ENCODE measurements at places on chromosomes 3 and 15.

DNA sequence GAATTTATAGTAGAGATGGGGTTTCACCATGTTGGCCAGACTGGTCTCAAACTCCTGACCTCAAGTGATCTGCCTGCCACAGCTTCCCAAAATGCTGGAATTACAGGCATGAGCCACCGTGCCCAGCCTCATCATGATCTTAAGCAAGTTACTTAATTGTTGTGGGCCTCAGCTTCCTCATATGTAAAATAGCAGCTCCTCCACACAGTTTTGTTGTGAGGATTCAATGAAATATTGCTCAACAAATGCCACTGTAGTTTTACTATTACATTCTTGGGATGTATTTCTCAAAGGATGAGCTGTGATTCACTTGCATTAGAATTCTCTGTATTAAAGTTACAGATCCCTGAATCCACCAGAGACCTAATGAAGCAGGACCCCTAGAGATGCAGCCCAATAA, 168.8 kb downstream of the ADAMTS9 start:
- H3K4me1 ChIP-seq = no peaks in the 10 kb centered on the region
- H3K27ac ChIP-seq = no peak overlapping the region
- no peak overlapping the region for H3K4me3 ChIP-seq
- H3K36me3 ChIP-seq = no peaks in the 10 kb centered on the region
- H3K27me3 ChIP-seq = peaks cover 9% of the 10 kb centered on the region
- no peak for DNase-seq

- peaks cover 47% of the 10 kb centered on the region for H3K4me1 ChIP-seq
- H3K36me3 ChIP-seq = no peaks in the 10 kb centered on the region
- peak overlapping the region; percentile 79 for H3K4me3 ChIP-seq
- peaks cover 5% of the 10 kb centered on the region for H3K27me3 ChIP-seq
- DNase-seq = no peak
- peak overlapping the region; percentile 99 for H3K27ac ChIP-seq
Measured at GRCh38 chr3:141797819-141798447, 34.7 kb downstream of the GRK7 start.

GRCh38 chr3:127026036-127026435, 43.1 kb downstream of the PLXNA1 start:
- no peaks in the 10 kb centered on the region for H3K27me3 ChIP-seq
- DNase-seq = no peak
- H3K27ac ChIP-seq = no peak overlapping the region
- peaks cover 6% of the 10 kb centered on the region for H3K4me1 ChIP-seq

GRCh38 chr15:84840741-84841429, 23.7 kb downstream of the ALPK3 start:
- no peak for DNase-seq
- H3K4me3 ChIP-seq = no peak overlapping the region
- no peaks in the 10 kb centered on the region for H3K4me1 ChIP-seq
- H3K36me3 ChIP-seq = no peaks in the 10 kb centered on the region

DNA sequence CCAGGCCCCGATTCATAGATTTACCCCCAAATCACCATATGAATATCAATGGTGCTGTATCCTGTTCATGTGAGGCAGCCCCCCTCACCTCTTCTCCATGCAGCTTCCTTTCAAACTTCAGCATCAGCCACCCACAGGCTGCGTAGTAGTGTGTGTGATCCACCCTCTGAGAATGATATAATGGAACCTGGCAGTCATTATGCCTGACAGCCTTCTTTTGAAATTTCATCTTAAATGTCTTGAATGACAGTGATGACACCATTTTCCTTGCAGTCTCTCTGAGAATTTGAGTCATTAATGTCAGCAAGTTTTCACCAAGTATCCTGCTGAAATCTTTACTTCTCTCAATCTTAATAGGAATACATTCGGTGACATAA, 3.5 kb upstream of the CLRN1 start:
- peaks cover 2% of the 10 kb centered on the region for H3K27me3 ChIP-seq
- DNase-seq = no peak
- H3K4me3 ChIP-seq = no peak overlapping the region
- H3K4me1 ChIP-seq = no peaks in the 10 kb centered on the region

- H3K27me3 ChIP-seq = peaks cover 6% of the 10 kb centered on the region
- no peak overlapping the region for H3K27ac ChIP-seq
- H3K36me3 ChIP-seq = no peaks in the 10 kb centered on the region
- peaks cover 6% of the 10 kb centered on the region for H3K4me1 ChIP-seq
- no peak for DNase-seq
- H3K4me3 ChIP-seq = no peak overlapping the region
Measured at GRCh38 chr15:74735305-74735704, 10.0 kb upstream of the CYP1A1 start.

GRCh38 chr3:56862352-56863062, 60.8 kb upstream of the ARHGEF3 start:
- DNase-seq = no peak
- H3K27ac ChIP-seq = peak overlapping the region; percentile 90
- peak overlapping the region; percentile 38 for H3K4me3 ChIP-seq

- no peak overlapping the region for H3K27ac ChIP-seq
- no peak for DNase-seq
- peaks cover 19% of the 10 kb centered on the region for H3K4me1 ChIP-seq
Measured at GRCh38 chr3:128323206-128324081, 143.2 kb downstream of the DNAJB8 start.

GRCh38 chr3:74345701-74346100, 268.8 kb downstream of the CNTN3 start:
- no peaks in the 10 kb centered on the region for H3K4me1 ChIP-seq
- no peak for DNase-seq
- H3K27ac ChIP-seq = no peak overlapping the region

DNA sequence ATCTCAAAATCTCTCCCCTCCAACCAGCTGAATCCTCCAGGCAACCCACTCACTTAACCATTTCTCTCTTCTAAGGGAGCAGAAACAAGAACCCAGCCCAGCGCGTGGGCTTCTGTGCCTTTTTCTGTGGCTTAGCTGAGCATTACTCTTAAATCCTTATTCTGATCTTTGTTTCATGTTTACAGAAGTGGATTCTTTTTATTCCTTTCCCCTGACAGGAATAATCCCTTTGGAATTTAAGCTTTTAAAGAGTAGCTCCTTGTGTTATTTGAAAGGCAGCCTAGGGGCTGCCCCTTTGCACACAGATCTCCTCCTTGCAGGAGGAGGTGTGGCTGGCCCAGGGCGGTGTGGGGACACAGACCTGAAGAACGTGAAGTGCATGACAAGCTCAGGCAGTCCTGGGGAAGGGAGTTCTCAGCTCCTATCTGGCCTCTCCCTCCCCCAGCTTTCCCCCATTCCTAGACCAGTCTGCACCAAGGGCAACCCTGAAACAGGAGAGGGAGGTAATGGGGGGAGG, 77.1 kb upstream of the UBE2E1 start:
- no peak for DNase-seq
- no peaks in the 10 kb centered on the region for H3K36me3 ChIP-seq
- H3K4me3 ChIP-seq = no peak overlapping the region
- H3K27ac ChIP-seq = no peak overlapping the region

DNA sequence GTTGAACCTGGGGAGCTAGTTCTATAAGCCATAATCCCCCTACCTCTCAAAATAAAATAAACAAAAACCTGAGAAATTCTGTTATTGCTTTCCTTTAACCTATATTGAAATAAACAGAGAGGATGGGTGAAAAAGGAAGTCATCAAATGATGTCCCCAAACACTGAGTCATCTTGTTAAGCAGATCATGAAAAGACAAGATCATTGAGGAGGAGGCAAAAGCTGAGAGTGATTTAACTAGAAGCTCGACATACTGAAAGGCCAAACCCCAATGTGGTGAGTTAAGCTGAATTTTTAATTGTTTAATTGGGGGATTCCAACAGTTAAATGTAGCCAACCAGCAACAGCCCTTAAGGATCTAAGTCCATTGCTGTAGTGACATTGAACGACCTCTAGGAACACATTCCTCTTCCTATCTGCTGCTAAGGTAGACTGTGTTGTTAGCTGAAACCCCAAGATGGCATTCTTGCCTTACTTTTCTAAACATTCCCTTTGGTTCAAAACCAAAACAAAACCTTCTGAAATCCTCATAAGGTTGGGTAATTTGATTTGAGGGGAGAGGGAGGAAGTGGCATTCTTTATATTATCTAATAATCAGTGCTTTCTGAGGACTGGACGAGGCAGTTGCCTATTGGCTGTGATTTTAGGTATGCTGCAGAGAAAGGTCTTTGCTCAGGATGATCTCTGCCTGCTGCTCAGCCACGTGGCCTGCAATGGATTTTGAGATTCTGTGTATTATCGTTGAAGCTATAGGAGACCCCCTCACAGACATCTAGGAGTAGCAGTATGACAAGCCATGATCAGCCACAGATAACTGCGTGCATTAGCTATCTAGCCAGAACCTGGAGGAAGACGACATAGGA, 62.7 kb upstream of the BNIP2 start:
- peaks cover 12% of the 10 kb centered on the region for H3K27me3 ChIP-seq
- H3K27ac ChIP-seq = no peak overlapping the region
- H3K4me3 ChIP-seq = no peak overlapping the region

GRCh38 chr3:16350597-16351318, 85.7 kb downstream of the OXNAD1 start:
- peaks cover 40% of the 10 kb centered on the region for H3K4me1 ChIP-seq
- H3K27ac ChIP-seq = no peak overlapping the region
- no peaks in the 10 kb centered on the region for H3K27me3 ChIP-seq
- peaks cover 70% of the 10 kb centered on the region for H3K36me3 ChIP-seq
- no peak for DNase-seq

- peak overlapping the region; percentile 53 for H3K4me3 ChIP-seq
- H3K4me1 ChIP-seq = peaks cover 69% of the 10 kb centered on the region
- H3K27me3 ChIP-seq = no peaks in the 10 kb centered on the region
- peak; percentile 54 for DNase-seq
Measured at GRCh38 chr3:60086811-60087210, 1037.0 kb upstream of the CFAP20DC start.

DNA sequence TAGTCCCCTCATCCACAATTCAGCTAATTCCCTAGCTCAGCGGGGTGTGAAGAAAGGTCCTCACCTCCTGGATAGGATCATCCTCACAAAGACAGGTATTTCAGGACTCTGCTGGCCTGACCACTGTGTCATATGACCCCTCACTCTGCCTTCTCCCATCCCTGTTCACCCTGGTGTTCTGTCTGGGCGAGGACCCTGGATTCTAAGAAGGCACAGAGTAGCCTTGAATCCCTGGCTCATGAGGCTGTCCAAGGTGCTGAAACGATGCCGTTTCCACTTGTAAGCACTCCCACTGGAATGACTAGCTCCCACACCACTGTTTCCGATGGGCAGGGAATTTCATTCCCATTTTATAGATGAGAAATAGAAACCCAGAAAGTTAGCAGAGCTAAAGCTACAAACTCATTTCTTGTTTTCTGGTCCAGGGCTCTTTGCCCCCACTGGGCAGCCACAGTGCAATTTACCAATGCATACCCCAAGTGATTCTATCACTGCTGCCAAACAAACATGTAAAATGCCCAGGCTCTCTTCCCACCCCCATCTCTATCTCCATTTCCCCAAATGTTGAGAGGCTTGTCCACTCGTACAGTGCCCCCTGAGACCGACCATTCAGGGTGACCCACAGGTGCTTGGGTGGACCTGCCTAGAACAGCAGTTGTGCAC, 83.2 kb downstream of the RAB11A start:
- no peak overlapping the region for H3K27ac ChIP-seq
- H3K4me3 ChIP-seq = no peak overlapping the region
- no peaks in the 10 kb centered on the region for H3K36me3 ChIP-seq
- no peaks in the 10 kb centered on the region for H3K4me1 ChIP-seq

DNA sequence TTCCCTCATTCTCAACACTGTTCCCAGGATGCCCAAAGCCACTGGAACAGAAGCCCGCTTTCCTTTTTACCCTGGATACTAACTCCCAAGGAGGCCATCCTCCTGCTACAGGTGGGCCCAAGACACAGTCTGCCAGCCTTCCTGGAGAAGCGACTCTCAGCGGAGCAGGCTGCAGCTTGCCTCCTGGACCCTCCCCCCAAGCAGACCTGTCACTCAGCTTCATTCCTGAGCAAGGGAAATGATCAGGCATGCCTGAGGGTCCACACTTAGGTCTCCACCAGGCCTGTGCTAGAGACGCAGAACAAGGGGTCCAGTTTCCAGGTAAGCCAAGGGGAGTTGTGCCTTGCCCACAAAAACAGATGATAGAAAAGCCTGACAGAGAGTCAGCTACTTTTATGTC, 62.8 kb downstream of the SLCO2A1 start:
- no peak overlapping the region for H3K27ac ChIP-seq
- no peak overlapping the region for H3K4me3 ChIP-seq
- no peaks in the 10 kb centered on the region for H3K36me3 ChIP-seq
- no peaks in the 10 kb centered on the region for H3K4me1 ChIP-seq
- DNase-seq = no peak

DNA sequence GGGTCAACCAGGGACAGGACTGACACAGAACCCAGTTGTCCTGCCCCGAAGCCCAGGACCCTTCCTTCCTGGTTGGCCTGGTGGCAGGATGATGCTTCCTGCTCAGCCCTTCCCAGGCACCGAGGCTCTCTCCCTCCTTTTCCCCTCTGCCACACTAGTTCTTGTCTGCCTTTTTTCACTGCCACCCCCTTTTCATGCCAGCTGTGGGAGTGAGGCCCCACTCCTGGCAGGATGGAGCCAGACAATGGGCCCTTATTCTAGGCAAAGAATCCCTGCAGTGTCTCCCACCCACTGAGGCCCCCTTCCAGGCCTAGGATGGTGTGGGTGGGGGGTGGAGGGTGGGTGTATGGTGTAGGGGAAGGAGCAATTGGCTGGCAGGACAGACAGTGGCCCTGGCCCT, 1.1 kb upstream of the SCAMP5 start:
- H3K4me1 ChIP-seq = peaks cover 4% of the 10 kb centered on the region
- no peak overlapping the region for H3K4me3 ChIP-seq
- no peak overlapping the region for H3K27ac ChIP-seq
- DNase-seq = no peak
- H3K27me3 ChIP-seq = peaks cover 38% of the 10 kb centered on the region
- H3K36me3 ChIP-seq = no peaks in the 10 kb centered on the region

DNA sequence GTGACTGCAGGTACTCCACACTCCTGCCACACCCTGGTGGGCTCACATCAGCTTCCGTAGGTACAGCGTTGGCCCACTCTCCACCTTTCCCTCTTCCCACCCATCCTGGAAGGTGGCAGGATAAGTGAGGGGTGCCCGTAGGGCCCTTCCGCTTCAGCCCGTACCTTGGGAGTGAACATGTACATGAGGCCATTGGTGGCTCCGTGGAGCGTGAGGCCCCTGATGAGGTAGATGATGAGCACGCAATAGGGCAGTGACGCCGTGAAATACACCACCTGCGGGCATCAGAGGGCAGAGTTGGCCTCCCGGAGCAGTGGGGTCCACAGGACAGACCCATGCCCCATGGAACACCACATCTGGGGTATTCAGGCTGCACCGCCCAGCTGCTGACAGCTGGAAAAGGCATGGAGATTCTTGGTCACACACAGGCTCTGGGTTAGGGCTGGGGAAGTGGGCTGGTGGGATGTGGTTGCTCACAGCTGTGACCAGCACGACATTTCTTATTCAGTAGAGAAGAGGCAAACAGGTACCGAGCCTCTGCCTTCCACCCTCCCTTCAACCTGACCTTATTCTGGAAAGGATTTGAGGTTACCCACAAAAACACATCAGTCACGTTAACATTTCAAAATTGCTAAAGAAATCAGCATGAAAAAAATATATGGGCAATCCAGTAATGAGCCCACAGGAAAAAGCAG, 23.8 kb downstream of the SLC6A20 start:
- no peak for DNase-seq
- no peaks in the 10 kb centered on the region for H3K36me3 ChIP-seq
- peaks cover 9% of the 10 kb centered on the region for H3K4me1 ChIP-seq
- no peak overlapping the region for H3K4me3 ChIP-seq
- H3K27me3 ChIP-seq = peaks cover 53% of the 10 kb centered on the region

- H3K4me1 ChIP-seq = no peaks in the 10 kb centered on the region
- no peaks in the 10 kb centered on the region for H3K27me3 ChIP-seq
- peaks cover 48% of the 10 kb centered on the region for H3K36me3 ChIP-seq
- H3K27ac ChIP-seq = no peak overlapping the region
Measured at GRCh38 chr3:27431116-27431515, 53.1 kb downstream of the SLC4A7 start.
